Airway epithelial cell (primary cell): ENCODE measurements at places on chromosomes 11 and 22. TPM values are rescaled to one million over a fixed set of nuclear protein-coding genes. Genes with fewer than 3 reads are reported as not detected.

OR51B5 gene
- not detected in 2 replicates for total RNA-seq

KCTD14 gene
- total RNA-seq: 6.0 and 7.1 TPM in 2 replicates

RAC2 gene
- total RNA-seq: 85.6 and 90.1 TPM in 2 replicates

CHRDL2 gene
- not detected in 2 replicates for total RNA-seq

ROBO4 gene
- total RNA-seq: 0.35 TPM in 1 of 2 replicates, not detected in the other

TRPT1 gene
- total RNA-seq: 57.4 and 58.1 TPM in 2 replicates

FAM227A gene
- total RNA-seq: 0.98 and 2.6 TPM in 2 replicates

OR5L2 gene
- not detected in 2 replicates for total RNA-seq

ZNF215 gene
- 3.5 and 4.0 TPM in 2 replicates for total RNA-seq

PIWIL4 gene
- 0.35 and 1.2 TPM in 2 replicates for total RNA-seq

RFPL1 gene
- not detected in 2 replicates for total RNA-seq

PPP2R1B gene
- 30.5 and 30.9 TPM in 2 replicates for total RNA-seq

PARVA gene
- total RNA-seq: 12.1 and 15.5 TPM in 2 replicates

FGF3 gene
- not detected in 2 replicates for total RNA-seq

BATF2 gene
- 0.09 TPM in 1 of 2 replicates, not detected in the other for total RNA-seq

MS4A14 gene
- total RNA-seq: not detected in 2 replicates

TEX12 gene
- total RNA-seq: 0.28 TPM in 1 of 2 replicates, not detected in the other

GGTLC2 gene
- not detected in 2 replicates for total RNA-seq

LRRC74B gene
- not detected in 2 replicates for total RNA-seq

PLAAT4 gene
- 1.1 and 2.9 TPM in 2 replicates for total RNA-seq

C1QTNF4 gene
- total RNA-seq: 0.09 and 0.92 TPM in 2 replicates

APOA1 gene
- not detected in 2 replicates for total RNA-seq

PTGDR2 gene
- total RNA-seq: 0.07 TPM in 1 of 2 replicates, not detected in the other

GLB1L3 gene
- 0.19 and 0.42 TPM in 2 replicates for total RNA-seq

MMP13 gene
- total RNA-seq: 1.2 and 2.3 TPM in 2 replicates

SMIM35 gene
- total RNA-seq: not detected in 2 replicates

VPS37C gene
- 7.3 and 19.1 TPM in 2 replicates for total RNA-seq
